ENCODE measurements at places on chromosomes 5 and 9.

GRCh38 chr5:151298063-151298855 is 5.3 kb downstream of the SLC36A3 start:
- DNase-seq, result no peak

- no peak for DNase-seq
Measured at GRCh38 chr5:81750308-81751008, 439 bp downstream of the SSBP2 start.

DNA sequence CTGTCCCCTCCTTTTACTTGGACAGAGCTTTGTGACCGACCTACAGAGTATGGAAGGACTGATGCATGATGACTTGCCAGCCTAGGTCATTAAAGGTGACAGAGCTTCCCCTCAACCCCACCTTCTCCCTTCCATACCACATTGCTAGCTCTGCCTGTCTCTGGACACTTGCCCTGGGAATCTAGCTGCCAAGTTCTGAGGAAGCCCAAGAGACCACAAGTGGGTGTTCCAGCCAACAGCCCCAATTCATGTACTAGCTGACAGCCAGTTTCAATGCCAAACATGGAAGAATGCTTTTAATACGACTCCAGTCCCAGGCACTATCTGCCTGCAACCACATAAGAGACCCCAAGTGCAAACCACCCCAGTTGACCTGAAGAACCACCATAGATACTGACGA is 477.1 kb downstream of the SPOCK1 start:
- DNase-seq, result peak; percentile 35

DNA sequence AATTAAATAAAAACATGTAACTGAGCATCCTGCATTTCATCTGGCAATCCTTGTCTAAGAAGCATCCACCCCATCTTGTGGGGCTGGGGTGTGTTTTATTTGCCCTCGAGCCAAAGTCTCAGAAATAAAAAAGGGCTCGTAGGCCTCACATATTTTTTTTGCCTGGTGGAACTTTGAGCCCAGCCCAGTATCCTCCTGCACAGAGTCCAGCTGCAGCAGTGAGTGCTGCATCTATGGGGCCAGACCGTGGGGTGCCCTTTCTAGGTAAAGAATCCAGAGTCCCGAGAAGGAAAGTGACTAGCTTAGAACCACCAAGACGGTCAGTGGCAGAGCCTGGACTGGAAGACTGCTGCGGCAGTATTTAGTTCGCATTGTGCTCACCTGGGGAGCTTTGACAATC is 33.1 kb downstream of the NEURL1B start:
- no peak for DNase-seq

DNA sequence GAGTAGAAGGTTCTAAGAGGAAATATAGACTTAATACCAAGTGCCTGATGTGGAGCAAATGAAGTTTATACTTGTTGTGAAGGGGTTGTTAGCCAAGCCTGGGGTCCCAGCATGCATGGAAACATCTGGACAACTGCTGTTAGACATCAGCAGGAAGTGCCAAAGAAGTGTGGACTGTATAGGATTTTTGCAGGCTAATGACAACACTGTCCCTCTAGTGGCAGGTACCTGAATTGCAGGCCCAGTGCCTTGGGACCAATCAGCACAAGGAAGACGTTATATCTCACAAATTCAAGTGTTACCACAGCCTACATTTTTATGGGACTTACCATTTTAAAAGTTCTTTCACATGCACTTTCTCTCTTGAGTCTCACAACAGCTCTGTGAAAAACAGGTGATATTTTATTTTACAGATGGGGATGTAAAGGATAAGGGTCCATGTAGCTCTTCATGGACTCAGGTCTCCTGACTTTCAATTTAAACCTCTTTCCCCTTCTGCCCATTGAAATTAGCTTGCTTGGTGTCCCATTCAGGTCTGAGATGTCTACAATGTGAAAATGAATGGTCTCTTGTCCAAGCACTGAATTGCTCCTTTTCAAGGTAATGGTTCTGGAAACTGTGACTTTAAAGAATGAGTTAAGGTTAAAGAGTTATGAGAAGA is 89.0 kb upstream of the MAP1B start:
- peak; percentile 32 for DNase-seq

GRCh38 chr9:20125727-20126126 is 336.9 kb upstream of the SLC24A2 start:
- no peak for DNase-seq

- no peak for DNase-seq
Measured at GRCh38 chr5:73189871-73190376, 16.9 kb downstream of the TMEM174 start.

GRCh38 chr5:151199581-151200185 is 24.2 kb downstream of the CCDC69 start:
- DNase-seq, result no peak
